Cerebellar cortex (tissue), 1 donor: ENCODE measurements at places on chromosomes 2 and 18.

DNA sequence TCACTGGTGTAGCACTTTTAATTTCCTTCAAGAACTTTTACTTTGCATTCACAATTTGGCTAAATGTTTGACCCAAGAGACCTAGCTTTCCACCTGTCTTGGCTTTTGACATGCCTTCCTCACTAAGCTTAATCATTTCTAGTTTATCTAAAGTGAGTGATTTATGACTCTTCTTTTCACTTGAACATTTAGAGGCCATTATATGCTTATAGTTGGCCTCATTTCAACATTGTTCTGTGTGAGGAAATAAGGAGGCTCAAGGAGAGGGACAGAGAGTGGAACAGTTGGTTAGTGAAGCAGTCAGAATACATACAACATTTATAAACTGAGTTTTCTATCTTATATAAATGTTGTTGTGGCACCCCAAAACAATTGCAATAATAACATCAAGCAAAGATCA, 489.3 kb upstream of the CDH2 start:
- no peak for DNase-seq

GRCh38 chr2:12068796-12069538, 322.5 kb downstream of the LPIN1 start:
- no peak for DNase-seq

DNA sequence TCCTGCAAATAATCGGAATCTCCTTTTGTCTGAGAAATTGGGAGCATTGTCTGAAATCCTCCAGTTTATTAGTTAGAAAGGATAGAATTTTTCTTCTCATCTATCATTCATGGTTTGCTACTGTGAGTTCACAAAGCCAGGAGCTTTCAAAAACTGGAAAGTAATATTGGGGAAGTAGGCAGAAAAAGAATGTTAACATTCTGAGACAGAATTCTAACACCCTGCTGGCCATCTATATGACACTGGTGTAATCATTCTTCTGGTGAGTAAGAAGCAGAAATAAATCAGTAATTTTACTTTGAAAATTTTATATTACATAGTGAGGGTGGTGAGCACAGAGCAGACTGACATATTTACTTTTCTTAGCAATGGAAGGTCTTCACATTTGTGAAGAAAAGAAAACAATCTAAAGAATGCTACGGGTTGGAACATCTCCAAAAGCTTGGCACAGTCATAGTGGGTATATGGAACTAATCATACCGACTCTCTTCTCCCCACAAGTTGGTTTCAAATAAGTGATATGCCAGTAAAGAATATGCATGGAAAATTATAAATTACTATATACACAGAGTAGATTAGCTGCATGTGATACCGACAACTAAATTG, 344.9 kb downstream of the LPIN1 start:
- no peak for DNase-seq

GRCh38 chr2:236536727-236537398, 32.8 kb upstream of the ACKR3 start:
- no peak for DNase-seq

GRCh38 chr18:59742325-59743111, 45.3 kb upstream of the CCBE1 start:
- DNase-seq = no peak

DNA sequence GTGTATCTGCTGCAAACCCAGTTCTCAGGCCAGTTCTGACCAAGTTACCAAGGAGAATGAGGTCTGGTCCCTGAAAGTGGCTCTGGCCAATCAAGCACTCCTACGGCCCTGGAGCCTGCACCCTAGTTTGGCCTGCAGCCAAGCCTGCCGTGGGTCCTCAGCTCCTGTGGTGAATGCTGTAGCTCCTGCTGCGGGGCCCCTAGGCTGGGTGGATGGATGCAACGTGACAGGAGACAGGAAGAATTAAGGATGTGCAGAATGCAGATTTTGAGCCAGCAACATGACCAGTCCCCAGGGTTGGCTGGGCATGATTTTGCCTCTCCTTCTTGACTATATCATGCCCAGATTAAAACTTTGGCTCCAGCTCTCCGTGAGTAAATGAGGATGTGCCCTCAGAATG, 97.2 kb downstream of the SMAD7 start:
- no peak for DNase-seq

- DNase-seq = no peak
Measured at GRCh38 chr2:850429-850828, 100.2 kb upstream of the SNTG2 start.

DNA sequence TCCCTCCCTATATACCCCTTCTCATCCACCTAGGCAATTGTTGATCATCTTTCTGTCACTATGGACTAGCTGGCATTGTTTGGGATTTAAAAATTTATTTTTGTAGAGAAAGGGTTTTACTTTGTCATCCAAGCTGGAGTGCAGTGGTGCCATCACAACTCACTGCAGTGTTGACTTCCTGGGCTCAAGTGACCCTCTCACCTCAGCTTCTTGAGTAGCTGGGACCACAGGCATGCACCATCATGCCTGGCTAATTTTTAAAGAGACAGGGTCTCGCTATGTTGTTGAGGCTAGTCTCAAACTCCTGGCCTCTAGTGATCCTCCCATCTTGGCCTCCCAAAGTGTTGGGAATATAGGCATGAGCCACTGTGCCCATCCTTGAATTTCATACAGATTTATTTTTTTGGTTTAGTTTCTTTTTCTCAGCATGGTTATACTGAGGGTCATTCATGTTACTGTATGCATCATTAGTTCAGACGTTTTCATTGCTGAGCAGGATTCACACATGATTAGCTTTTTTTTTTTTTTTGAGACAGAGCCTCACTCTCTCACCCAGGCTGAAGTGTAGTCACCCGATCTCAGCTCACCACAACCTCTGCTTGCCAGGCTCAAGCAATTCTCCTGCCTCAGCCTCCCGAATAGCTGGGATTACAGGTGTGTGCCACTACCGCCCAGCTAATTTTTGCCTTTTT, 8.6 kb upstream of the PCARE start:
- DNase-seq = no peak

- no peak for DNase-seq
Measured at GRCh38 chr2:168003876-168004275, 243.5 kb downstream of the STK39 start.
